ENCODE measurements at places on chromosomes 6 and 20.

- no peak for DNase-seq
Observed at GRCh38 chr6:53199156-53199555, 50.5 kb upstream of the GCM1 start.

GRCh38 chr6:98945311-98946115 is 2.2 kb downstream of the FBXL4 start:
- no peak for DNase-seq

GRCh38 chr6:46530896-46531295 is 39.6 kb upstream of the RCAN2 start:
- DNase-seq: no peak

DNA sequence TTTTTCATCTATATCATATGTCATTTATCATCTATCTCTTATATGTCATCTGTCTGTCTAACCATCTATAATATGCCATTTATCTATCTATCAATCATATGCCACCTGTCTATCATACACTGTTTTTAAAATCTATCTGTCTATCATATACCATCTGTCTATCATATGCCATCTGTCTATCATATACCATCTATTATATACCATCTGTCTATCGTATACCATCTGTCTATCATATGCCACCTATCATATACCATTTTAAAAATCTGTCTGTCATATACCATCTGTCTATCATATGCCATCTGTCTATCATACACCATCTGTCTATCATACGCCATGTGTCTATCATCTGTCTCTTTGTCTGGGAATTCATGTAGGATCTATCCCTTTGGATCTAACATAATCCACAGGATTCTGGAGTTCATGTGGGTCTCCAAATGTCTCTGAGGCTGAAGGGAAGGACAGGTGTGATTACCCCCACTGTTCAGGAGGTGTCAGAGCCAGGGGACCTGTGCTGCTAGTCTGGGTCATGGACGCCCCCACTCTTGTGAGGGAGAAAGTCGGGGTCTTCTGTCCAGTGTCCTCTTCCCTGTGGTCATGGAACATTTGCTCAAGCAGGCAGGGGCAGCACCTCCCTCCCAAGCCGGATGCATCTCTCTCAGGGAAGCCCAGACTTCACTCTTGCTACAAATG is 36.9 kb upstream of the FRMD1 start:
- no peak for DNase-seq

DNA sequence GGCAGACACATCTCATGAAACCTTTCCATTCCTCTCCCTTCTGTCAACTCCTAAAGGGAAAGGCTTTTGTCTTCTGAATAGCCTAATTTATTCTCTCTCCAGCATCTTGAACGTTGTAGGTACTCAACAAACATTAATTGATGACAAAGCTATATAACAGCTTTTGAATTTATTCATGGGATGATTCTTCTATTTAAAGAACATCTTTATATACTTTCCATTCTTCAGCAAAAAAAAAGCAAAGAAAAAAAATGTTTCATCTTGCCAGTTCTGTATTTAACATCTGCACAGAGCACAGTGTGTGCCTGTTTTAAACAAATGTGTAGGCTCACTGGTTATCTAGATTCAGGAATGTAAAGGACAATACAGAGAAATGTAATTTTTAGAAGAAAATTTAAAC is 648.7 kb downstream of the KIF16B start:
- DNase-seq: no peak

- DNase-seq: no peak
Observed at GRCh38 chr6:136149311-136149710, 100.8 kb downstream of the MTFR2 start.

- DNase-seq: no peak
Observed at GRCh38 chr6:99979953-99980352, 14.1 kb downstream of the MCHR2 start.

DNA sequence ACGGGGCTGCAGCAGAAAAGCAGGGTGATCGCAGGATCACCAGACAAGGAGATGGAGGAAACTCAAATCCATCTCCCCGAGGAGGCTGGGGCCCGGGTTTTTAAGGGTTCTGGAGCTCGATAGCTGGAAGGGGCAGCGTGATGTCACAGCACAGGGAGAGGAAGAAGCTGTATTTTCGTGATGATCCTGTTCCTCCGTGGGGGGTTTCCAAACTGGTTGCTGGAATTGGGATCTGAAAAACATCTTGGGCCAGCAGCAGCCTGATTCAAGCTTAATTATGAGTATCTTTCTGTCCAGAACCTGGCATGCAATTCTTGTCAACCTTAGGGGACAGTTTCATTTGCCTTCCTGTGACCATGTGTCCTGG is 4.1 kb downstream of the CST7 start:
- DNase-seq: no peak

DNA sequence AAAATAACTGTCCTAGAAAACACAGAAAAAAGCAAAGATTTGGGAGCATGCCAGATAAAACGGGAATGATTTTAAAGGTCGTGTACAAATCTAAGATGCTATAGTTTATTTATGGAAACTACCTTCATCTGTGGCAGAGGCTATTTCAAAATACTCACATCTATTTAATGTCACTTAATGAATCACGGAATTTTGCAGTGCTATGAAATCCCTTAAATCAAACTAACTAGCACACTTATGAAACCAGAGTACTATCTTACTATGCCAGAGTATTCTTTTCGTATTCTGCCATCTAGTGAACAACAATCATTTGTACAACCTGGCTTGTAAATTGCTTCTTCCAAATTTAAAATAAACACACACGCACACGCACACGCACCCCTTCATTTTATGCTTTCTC is 77.9 kb upstream of the BMP5 start:
- DNase-seq: peak; percentile 69
